ENCODE measurements at places on chromosomes 4 and X. TPM values are rescaled to one million over a fixed set of nuclear protein-coding genes. Genes with fewer than 3 reads are reported as not detected.

DNA sequence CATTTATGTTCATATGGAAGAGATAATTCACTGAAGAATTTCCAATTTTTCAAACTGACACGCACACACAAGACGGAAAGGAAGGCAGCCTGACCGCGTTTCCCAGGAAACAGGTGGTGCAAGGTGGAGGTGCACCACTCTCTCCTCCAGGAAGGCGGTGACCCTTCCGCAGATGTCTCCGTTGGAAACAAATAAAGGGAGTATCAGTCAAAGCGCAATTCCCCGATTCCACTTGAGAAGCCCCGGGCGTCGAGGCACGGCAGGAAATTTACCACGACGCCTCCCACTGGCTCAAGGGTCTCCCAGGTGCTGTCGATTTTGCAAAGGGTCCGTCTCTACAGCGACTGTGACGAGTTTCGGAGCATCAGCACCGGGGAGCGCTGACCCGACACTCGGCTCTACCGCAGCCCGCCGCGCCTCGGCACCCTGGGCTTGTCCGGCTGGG, 770 bp upstream of the TIGD2 start:
- no peak for DNase-seq

GRCh38 chr4:171650543-171650942, 162.7 kb upstream of the GALNTL6 start:
- no peak for DNase-seq

DNA sequence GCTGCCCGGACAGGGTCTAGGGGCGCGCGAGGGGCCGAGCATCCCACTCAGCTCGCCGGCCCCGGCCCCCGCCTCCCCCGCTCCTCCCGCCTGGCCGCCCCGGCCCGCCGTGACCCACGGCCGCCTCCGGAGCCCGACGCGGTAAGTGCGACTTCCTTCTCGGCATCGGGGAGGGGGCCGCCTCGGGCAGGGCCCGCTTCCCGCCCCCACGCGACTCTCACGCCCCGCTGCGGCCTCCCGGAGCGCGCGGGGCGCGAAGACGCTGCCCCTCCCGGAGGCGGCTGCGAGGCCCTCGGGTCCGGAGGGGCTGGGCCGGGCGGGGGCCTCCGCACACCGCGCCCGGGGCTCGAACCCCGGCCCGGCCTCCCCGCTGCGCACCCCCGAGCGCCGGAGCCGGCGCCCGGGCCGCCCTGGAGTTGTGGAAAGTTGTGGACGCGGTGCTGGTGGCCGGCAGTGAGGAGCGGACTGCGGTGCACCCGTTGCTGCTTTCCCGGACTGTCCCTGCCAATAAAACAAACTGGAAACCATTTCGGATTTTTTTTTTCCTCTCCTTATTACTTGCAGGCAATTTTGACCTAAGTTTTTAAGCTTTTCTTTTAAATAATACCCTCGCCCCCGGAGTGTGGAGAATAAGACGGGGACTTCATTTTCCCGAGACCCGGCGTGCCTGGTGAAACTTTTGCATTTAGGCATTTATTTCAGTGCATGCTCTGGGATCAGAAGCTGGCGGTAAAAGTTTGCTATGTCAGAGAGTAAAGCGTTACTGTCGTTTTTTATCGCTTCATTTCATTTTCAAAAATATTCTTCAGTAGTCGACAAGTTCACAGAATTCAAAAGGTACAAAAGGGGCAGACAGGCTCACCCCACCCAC, 13.0 kb upstream of the TMEM156 start:
- DNase-seq = peak; percentile 58

- no peak for DNase-seq
Observed at GRCh38 chr4:153927451-153927850, 138.6 kb upstream of the SFRP2 start.

DNA sequence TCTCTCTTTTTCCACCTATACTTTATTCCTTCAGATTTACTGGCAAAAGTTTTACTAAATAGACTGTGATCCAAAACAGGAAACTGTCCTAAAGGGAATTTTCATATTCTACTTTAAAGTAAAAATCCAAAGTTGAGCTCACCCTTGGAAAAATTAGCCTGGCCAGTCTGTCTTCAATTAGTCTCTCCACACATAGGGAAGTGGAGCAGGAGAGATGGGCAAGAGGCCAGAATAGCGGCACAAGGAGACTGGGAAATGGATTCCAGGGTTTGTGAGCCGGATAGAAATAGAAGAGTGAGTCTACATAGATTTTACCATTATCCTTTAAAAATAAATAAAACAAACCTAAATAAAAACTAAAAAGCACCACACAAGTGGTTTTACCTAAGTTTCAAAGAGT, 16.2 kb upstream of the FRMD7 start:
- no peak for DNase-seq

DNA sequence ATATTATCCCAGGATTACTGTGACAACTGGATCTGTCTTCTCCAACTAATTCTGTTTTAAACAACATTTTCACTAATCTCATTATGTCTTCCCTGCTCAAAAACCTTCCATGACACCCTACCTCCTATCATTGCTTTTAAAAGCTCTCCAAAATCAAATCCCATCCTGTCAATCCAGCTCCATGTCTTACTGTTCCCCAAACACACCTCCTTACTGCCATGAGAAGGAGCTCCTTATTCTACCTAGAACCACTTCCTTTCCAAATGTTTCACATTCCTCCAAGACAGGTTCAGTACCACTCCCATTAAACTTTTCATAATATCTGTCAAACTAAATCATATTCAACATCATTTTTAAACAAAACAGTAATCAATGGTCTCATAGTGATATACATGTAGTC, 66.9 kb upstream of the WDR17 start:
- DNase-seq = no peak

- DNase-seq = no peak
Observed at GRCh38 chrX:153966283-153966688, 5.3 kb downstream of the HCFC1 start.

GRCh38 chr4:150289198-150289597, 211.0 kb downstream of the DCLK2 start:
- DNase-seq = no peak

DNA sequence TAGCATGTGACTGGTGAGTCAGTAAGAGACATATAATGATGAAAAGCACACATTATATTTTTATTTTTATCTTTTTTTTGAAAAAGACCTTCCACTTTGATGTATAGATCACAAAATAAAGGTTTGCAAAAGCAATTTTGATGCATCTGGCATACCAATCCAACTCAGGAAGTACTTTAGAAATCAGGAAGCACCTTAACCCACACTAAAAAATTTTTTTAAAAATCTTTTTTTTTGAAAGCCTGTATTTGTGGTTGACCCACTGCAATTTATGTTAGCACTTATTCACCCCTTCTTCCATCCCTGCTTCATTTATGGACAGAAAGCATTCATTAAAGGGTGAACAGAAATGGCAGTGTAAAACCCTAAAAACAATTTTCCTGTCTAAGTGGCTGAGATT, 16.6 kb downstream of the TMEM255A start:
- no peak for DNase-seq

GRCh38 chr4:183356173-183356830, 34.1 kb upstream of the CLDN24 start:
- DNase-seq = no peak

DNA sequence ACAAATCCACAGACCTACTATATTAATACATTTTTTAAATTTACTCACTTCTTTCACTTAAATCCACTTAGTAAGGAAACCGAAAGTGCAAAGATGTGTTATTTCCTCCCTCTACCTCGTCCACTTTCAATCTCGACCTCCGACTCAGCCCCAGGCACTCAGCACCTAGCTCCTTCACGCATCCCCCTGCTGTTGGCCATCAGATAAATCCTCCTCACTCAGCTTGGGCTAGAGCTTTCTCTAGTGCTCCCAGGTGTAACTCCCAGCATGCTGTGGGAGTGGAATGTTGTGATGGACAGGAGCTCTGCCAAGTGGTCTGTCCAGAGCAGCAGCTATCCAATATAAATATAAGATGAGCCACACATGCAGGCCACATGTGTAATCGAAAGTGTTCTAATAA, 26.7 kb upstream of the TEC start:
- no peak for DNase-seq

- no peak for DNase-seq
Observed at GRCh38 chr4:114758066-114758465, 159.5 kb downstream of the UGT8 start.

GRCh38 chrX:12996934-12997435, 22.1 kb downstream of the TMSB4X start:
- no peak for DNase-seq

GRCh38 chrX:129800186-129800585, 20.4 kb downstream of the SASH3 start:
- DNase-seq = no peak

DNA sequence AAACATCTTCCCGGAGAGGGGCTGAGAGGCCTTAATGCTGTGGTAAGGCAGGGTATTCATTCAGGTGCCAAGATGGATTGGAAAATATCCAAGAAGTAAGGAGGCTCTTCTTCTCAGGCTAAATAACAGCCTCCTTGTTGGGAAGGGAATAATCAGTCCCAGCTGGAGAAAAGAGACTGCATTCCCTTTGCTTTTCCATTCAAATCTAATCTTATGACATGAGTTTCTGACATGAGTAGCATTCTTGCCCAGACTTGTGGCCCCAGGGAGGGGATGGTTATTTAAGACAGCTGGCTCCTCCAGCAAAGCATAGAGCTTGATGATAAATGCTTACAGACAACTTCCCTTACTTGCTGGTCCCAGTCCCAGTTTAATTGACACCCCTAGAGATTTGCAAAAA, 98.3 kb downstream of the DCLK2 start:
- no peak for DNase-seq

- DNase-seq = no peak
Observed at GRCh38 chr4:1342003-1342402, 5.0 kb upstream of the UVSSA start.

DNA sequence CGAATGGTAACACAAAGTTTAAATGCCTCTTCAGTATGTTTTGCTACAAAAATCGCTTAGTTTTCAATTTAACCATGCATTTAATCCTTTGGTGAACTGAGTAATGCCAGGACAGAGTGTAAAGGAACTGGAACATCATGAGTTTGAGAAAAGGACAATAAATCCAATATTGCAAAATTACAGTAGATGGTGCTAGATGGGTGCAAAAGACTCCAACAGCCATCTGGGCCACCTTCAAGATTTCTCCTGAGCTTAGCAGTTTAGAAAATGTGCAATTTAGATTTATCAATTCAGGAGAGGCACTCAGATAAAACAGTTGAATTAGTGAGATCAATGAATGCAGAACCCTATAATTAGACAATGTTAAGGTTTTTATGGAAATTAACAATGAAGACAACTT, 33.2 kb upstream of the MID1IP1 start:
- DNase-seq = no peak

DNA sequence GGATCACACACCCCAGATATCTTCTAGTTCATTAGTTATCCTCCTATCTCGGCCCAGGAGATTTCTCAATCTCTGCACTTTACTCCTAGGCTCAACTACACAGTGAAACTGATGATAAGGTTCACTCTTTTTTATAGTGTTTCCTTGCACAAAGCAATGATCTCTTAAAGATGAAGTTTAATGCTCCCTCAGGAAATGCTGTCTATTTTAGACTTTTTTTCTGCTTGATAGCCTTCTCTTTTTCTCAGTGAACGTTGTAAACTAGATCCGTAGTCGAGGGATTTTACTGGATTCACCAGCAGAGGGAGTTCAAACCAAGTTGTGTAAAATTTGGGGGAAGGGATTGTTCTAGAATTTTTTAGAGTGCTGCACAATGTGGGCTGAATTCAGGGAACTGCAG, 269.6 kb downstream of the GBA3 start:
- no peak for DNase-seq

GRCh38 chr4:53614591-53614990, 23.3 kb upstream of the LNX1 start:
- no peak for DNase-seq

GRCh38 chr4:139556724-139557555, 921 bp upstream of the SETD7 start:
- DNase-seq = peak; percentile 72

DNA sequence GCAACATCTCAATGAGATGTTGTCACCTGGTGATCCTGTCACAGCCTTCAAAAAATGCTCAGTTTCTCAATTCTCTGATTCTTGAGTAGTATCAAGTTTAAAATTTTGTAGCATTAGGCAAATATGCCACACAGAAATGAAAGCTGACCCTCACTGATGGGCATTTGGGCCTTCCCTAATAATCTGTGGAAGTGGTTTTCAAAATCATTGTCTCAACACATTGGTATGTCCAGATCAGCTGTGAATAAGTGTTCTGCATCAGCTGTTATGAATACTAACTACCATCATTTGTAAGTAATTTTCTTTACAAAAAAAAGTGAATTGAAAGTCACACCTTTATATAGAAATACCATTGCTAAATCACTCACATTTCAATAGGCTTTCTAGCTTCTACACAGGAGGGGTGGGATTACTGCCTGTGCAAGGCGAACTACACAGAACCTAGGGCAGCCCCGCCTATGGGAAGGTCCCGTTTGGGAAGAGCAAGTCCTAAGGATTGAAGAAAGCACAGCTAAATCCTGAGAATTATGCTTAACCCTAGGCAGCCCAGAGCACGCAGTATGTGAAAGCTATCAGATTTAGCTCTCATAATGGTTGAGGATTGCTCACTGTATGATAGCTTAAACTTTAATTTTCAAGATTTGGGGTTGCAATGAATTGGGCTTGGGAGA, 73.4 kb downstream of the GPC3 start:
- DNase-seq = no peak

DNA sequence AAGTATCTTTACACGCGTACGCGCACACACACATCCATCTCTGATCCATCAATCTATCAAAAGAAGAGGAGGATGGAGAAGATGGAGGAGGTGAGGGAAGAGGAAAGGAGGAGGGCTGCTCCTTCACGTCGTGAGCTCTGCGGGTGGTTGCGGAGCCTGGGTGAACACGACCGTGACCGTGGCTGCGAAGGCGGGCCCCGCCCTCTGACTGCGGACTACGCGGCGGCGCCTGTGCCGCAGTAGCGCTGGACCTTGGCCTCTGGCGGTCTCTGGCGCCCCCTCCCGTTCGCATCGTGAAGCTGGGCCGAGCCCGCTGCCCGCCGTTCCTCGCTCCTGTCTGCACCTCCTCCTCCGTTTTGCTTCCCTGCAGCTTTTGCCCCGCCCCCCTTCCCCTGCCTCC, 37.7 kb upstream of the ARAF start:
- peak; percentile 84 for DNase-seq

- peak; percentile 3 for DNase-seq
Observed at GRCh38 chrX:135484641-135485289, 35.7 kb upstream of the INTS6L start.

Gene ARAP2
- total RNA-seq = 96.5 TPM

Gene AMOT
- 1.3 TPM for total RNA-seq

Gene GSX2
- total RNA-seq = not detected

Gene SLC26A1
- not detected for total RNA-seq

Gene SMIM10L2A
- 0.24 TPM for total RNA-seq

Gene AFAP1
- 30.6 TPM for total RNA-seq

Gene TAF1
- 51.5 TPM for total RNA-seq

Gene PF4V1
- not detected for total RNA-seq

Gene MAGEA3
- not detected for total RNA-seq

Gene FGB
- total RNA-seq = not detected

Gene SLC38A5
- total RNA-seq = 64.8 TPM

Gene MSX1
- not detected for total RNA-seq

Gene TEX28
- not detected for total RNA-seq

Gene AMBN
- total RNA-seq = not detected

Gene DGAT2L6
- total RNA-seq = not detected
